Endodermal cell (in vitro differentiated cells): ENCODE measurements at places on chromosomes 7 and 10. TPM values are rescaled to one million over a fixed set of nuclear protein-coding genes. Genes with fewer than 3 reads are reported as not detected.

DNA sequence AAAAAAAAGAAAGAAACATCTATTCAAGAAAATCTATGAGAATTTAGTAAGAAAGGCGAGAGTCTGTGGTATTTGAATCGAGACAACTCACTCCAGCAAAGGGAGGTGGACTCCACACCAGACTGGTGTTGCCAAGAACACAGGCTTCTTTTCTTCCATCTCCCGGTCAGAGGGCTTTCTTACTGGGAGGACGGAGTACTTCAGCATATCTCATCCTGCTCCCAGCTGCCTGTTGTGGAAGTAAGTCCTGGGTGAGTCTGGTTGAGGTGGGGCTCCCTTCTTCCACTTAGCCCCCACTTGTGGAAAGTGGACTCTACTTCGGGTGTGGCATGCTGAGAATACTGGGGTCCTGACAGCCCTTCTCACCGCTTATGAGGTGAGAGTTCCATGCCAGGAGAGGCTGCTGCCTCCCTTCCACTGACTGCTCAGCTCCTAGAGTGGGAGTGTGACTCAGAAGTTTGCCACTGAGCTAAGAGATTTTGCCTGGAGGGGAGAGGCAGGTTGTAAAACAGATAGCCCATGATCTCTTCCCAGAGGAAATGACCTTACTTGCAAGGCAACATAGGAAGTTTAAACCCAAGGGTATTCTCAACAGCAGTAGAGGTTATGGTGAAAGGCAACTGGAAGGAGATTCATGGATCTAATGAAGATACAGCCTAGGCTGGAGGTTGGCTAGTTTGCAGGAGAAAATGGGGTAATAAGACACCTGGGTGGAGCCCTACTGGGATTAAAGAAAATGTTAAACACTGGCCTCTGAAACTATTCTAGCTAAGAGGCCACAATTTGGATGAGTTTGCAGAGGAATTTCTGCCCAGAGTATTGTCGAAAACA lies 3.5 kb upstream of the NACAD start:
- peaks cover 2% of the 10 kb centered on the region for H3K36me3 ChIP-seq
- no peaks in the 10 kb centered on the region for H3K4me1 ChIP-seq
- peaks cover 14% of the 10 kb centered on the region for H3K27me3 ChIP-seq
- no peak overlapping the region for H3K4me3 ChIP-seq
- H3K27ac ChIP-seq, result no peak overlapping the region

DNA sequence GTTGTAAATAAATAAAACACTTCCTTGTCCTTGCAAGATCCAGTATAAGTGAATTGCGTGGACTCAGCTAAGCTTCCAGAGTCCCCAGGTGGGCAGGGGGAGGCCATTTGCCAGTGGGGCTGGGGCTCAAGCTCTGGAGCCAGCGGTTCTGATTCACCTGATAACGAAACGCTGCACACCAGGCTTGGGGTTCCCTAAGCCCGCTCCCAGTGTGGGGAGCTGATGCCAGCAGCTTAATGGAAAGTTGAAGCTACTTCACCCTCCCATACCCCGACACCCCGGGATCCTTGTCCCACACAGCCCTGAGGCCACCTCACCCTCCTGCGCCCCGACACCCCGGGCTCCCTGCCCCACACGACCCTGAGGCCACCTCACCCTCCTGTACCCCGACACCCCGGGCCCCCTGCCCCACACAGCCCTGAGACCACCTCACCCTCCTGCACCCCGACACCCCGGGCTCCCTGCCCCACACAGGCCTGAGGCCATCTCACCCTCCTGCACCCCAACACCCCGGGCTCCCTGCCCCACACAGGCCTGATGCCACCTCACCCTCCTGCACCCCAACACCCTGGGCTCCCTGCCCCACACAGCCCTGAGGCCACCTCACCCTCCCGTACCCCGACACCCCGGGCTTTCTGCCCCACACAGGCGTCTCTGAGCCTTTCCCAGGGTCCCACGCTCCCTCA lies 30.8 kb downstream of the FKBP6 start:
- H3K27ac ChIP-seq, result no peak overlapping the region
- H3K36me3 ChIP-seq, result no peaks in the 10 kb centered on the region
- no peak overlapping the region for H3K4me3 ChIP-seq
- H3K4me1 ChIP-seq, result no peaks in the 10 kb centered on the region
- no peak for DNase-seq

- H3K36me3 ChIP-seq, result no peaks in the 10 kb centered on the region
- peaks cover 10% of the 10 kb centered on the region for H3K27me3 ChIP-seq
- H3K4me3 ChIP-seq, result no peak overlapping the region
- H3K27ac ChIP-seq, result no peak overlapping the region
- H3K4me1 ChIP-seq, result peaks cover 8% of the 10 kb centered on the region
Measured at GRCh38 chr10:104485632-104486031, 132.0 kb downstream of the CFAP58 start.

- H3K27me3 ChIP-seq, result no peaks in the 10 kb centered on the region
- no peaks in the 10 kb centered on the region for H3K36me3 ChIP-seq
- DNase-seq, result peak; percentile 20
- H3K4me1 ChIP-seq, result no peaks in the 10 kb centered on the region
Measured at GRCh38 chr7:45595809-45596664, 21.9 kb downstream of the ADCY1 start.

DNA sequence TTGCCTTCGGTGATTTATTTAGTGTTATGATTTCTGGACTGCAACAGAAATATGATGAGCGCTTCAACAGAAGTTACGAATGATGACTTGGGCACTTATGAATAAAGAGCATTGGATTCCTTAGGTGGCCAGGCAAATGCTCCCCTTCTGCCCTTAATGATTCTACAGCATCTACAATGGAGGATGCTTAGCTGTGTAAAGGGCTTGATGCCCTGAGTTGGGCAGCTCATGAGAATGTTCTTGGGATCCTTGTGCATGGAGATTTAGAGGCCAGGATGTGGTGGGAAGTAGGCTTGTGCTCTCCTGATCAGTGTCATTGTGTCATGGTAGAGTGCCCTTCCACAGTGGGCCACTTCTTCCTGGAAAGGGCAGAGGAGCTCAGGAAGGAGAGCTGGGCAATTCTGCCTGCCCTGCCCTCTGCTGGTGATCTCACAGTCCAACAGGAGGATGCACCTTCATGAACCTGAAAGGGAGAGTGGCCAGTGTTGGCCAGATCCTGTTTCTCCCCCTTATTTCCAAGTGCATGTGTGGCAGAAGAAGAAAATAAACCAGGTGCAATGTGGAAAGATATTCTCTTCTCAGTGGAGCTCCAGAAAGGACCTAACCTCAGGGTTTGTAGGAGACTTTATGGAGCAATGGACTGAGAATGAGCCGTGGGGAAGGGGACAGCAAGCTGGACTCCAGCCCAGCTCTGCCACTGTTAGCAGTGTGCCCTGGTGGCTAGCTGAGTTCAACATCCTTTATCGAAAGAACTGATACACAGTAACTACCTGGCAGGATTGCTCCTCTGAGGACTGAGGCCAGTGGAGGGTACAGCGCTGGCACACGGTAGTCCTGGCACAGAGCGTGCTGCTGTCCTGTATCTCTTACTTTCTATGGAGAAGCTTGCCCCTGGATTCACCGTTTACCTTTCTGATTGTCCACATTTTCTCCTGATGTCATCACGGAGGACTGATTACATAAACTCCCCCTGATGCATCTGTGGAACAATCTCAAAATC lies 182.9 kb downstream of the BMPER start:
- no peak overlapping the region for H3K4me3 ChIP-seq
- peak; percentile 91 for DNase-seq
- H3K4me1 ChIP-seq, result no peaks in the 10 kb centered on the region
- H3K36me3 ChIP-seq, result no peaks in the 10 kb centered on the region
- no peak overlapping the region for H3K27ac ChIP-seq

DNA sequence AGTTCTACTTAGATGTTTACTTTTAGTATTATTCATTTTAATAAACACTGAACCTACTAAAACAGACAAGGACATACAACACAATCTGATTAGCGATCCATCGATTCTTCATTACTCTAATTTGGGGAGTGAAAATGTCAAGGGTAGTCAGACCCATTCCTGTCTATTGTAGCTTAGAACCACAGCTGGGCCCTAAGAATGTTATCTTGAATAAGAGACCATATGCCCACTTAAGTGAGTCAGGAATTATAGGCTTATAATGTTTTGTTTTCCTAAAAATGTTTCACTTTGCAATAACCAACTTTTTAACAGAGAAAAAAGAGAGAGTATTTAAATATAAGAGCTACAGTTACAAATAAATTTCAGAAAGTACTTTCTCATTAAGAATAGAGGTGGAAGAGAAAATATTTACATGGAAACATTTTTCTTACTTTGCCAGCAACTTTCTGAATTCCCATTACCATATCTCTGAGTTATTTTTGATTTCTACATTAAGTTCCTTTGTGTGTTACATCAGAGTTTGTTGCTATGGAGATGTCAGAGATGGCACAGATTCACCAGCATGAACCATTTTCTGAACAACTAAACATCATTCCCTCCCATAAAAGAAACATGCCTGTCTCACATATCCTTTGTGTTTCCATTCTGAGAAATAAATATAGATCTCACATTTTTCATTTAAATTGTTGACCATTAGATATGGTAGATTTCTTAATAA lies 75.4 kb upstream of the SLC13A1 start:
- no peak for DNase-seq
- peaks cover 26% of the 10 kb centered on the region for H3K4me1 ChIP-seq
- no peak overlapping the region for H3K4me3 ChIP-seq

DNA sequence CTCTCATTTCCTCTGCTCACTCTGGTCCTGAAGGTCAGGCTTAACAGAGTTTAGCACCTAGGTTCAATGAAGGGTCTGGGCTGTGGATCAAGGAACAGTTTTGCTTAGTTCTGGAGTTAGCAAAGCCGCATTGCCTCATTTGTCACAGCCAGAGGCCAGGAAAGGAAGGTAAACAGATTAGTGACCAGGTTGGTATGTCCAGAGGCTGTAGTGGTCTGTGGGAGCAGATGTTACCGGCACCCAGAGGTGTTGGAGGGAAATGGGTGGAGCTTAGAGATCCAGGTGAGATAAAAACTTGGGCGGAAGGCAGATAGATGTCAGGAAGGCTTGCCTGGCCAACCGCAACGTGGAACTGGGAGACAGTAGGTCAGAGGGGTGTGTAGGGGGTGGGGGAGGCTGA lies 36.6 kb upstream of the ZMIZ2 start:
- no peak overlapping the region for H3K27ac ChIP-seq
- no peaks in the 10 kb centered on the region for H3K4me1 ChIP-seq
- no peaks in the 10 kb centered on the region for H3K36me3 ChIP-seq
- no peak overlapping the region for H3K4me3 ChIP-seq
- no peak for DNase-seq

- H3K36me3 ChIP-seq, result peaks cover 30% of the 10 kb centered on the region
- peaks cover 3% of the 10 kb centered on the region for H3K4me1 ChIP-seq
- H3K4me3 ChIP-seq, result no peak overlapping the region
- no peak overlapping the region for H3K27ac ChIP-seq
Measured at GRCh38 chr10:114940735-114941134, 2.7 kb downstream of the TRUB1 start.

DNA sequence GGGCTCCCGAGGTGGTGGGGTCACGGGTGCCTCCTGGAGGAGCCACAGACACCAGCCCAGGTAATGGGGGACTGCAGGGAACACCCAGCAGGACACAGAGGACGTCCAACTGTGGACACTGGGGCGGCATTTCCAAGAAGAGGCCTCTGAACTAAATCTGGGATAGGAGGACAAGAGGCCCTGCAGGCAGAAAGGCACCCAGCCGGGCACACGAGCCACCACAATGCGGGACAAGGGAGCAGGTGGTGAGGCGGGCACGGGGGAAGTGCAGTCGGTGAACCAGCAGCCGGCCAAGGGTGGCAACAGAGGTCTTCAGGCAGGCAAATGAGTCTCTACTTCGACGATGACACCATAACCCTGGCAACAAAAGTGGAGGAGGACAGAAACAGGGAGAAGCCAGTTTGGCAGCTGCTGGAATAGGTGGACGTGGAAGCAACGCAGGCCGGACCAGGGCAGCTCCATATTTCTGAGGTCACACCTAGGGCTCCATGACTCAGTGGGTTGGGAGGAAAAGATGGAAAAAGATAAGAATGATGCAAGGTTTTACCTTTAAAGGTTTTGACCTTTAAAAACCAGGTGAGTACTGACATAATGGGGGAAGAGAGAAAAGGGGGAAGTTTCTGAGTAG lies 26.1 kb upstream of the GALNTL5 start:
- H3K36me3 ChIP-seq, result no peaks in the 10 kb centered on the region
- DNase-seq, result no peak
- no peaks in the 10 kb centered on the region for H3K4me1 ChIP-seq
- no peaks in the 10 kb centered on the region for H3K27me3 ChIP-seq
- no peak overlapping the region for H3K27ac ChIP-seq
- H3K4me3 ChIP-seq, result no peak overlapping the region

GRCh38 chr7:55469271-55469681 lies 103.0 kb downstream of the VOPP1 start:
- peak overlapping the region; percentile 49 for H3K27ac ChIP-seq
- H3K4me3 ChIP-seq, result no peak overlapping the region
- no peaks in the 10 kb centered on the region for H3K27me3 ChIP-seq
- DNase-seq, result no peak
- peaks cover 16% of the 10 kb centered on the region for H3K36me3 ChIP-seq
- no peaks in the 10 kb centered on the region for H3K4me1 ChIP-seq

DNA sequence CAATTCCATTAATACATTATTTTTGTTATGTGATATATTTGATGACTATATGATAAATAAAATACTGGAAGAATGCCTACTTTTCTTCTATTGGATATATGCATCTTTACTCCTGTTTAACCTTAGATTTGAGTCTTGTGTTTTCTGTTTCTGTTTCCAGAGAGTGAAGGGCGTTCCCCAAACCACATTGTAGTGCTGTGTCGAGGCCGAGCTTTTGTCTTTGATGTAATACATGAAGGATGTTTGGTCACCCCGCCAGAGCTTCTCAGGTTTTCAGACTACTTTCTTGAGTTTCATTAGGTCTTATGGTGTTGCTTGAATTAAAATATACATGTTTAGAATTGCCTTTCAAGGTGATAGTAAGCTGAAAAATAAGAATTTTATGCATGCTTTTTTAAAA lies 23.8 kb downstream of the CROT start:
- no peak overlapping the region for H3K27ac ChIP-seq
- H3K27me3 ChIP-seq, result no peaks in the 10 kb centered on the region
- H3K36me3 ChIP-seq, result peaks cover 32% of the 10 kb centered on the region
- H3K4me3 ChIP-seq, result no peak overlapping the region

DNA sequence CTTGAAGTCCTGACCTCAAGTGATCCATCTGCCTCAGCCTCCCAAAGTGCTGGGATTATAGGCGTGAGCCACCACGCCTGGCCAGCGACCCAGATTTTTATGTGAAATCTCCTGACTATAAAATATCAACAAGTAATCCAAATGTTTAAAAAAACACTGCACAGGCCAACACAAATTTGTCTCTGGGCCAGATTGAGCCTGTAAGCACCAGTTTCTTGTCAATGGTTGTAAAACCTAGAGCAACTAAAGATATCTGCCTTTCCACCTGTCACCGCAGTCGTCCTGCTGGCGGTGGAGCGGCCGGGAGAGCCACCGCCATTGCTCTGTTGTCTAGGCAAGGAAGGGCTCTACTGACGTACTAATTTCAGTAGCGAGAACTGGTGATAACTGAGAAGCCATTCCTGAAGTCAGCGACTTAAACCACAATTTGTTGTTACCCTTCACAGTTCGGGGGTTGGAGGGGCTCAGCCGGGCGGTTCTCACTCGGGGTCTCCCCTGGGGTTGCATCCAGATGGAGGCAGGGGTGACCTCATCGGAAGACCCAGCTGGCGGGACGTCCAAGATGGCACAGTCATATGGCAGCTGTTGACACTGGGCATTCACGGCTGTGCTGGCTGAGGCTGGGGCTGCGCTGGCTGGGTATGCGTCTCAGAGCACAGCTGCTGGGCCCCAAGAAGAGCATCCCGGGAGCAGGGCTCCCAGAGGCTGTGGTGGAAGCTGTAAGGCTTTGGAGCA lies 55.2 kb upstream of the PDGFA start:
- H3K36me3 ChIP-seq, result no peaks in the 10 kb centered on the region
- H3K27me3 ChIP-seq, result no peaks in the 10 kb centered on the region
- H3K4me1 ChIP-seq, result no peaks in the 10 kb centered on the region

Gene ASAH2
- total RNA-seq, result 4.6 and 5.2 TPM in 2 replicates

Gene TMEM26
- total RNA-seq, result 0.13 TPM in 1 of 2 replicates, not detected in the other

Gene SLC13A1
- total RNA-seq, result not detected in 2 replicates

Gene ACTL6B
- not detected in 3 replicates for total RNA-seq

Gene SLIT1
- total RNA-seq, result 0.81 and 0.97 TPM in 2 replicates

Gene ANKIB1
- total RNA-seq, result 55.5 to 62.1 TPM (median 60.7 TPM) in 3 replicates

Gene IDE
- 56.9 and 63.3 TPM in 2 replicates for total RNA-seq

Gene OPN4
- total RNA-seq, result not detected in 2 replicates
